ENCODE measurements at places on chromosomes 7 and 10. TPM values are rescaled to one million over a fixed set of nuclear protein-coding genes. Genes with fewer than 3 reads are reported as not detected.

The TMEM236 gene
- 0.27 TPM for total RNA-seq

The CLCN1 gene
- total RNA-seq = not detected

The ANKRD30A gene
- not detected for total RNA-seq

The CTTNBP2 gene
- 0.27 TPM for total RNA-seq

The PRSS37 gene
- not detected for total RNA-seq

The KCP gene
- 3.8 TPM for total RNA-seq

The TMEM26 gene
- not detected for total RNA-seq

The AOC1 gene
- total RNA-seq = not detected

The OPN1SW gene
- total RNA-seq = not detected

The IGF2BP3 gene
- total RNA-seq = 11.3 TPM

All from B cell (primary cell).